Stimulated activated CD4-positive, alpha-beta T cell treated with anti-CD3 and anti-CD28 coated beads, Interleukin-4, amount 100 ng/mL, for 48 hours (primary cell): ENCODE measurements at places on chromosomes 2 and 18.

GRCh38 chr18:75393721-75394120 is 33.8 kb downstream of the SMIM21 start:
- no peak for DNase-seq

DNA sequence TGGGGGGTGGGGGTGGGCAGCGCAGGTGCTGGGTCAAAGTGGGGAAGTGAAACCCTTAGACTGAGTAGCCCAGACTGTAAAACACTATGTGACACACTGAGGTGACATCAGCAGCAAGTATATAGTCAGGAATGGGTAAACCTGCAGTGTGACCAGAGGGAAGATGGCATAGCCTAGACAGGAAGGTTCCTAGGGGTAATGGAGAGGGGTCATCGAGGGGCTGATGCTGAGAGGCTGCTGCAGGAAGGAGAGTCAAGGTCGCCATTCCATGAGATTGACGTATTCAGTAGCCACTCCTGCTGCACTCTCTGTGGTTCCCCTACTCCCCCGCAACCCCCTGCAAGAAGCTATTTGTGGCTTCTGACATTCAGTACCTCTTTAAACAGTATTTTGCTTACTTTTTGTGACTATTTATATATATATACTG is 111.7 kb downstream of the CHST9 start:
- no peak for DNase-seq

GRCh38 chr2:19250906-19251305 is 107.5 kb downstream of the OSR1 start:
- DNase-seq: no peak

GRCh38 chr18:36187193-36187825 is at the start of gene MOCOS:
MOCOS (plus strand) TSS chr18:36187497; CDS start chr18:36187540, 43 bp downstream.
- DNase-seq: peak; percentile 16

GRCh38 chr2:228378696-228379425 is 197.4 kb upstream of the SPHKAP start:
- no peak for DNase-seq

DNA sequence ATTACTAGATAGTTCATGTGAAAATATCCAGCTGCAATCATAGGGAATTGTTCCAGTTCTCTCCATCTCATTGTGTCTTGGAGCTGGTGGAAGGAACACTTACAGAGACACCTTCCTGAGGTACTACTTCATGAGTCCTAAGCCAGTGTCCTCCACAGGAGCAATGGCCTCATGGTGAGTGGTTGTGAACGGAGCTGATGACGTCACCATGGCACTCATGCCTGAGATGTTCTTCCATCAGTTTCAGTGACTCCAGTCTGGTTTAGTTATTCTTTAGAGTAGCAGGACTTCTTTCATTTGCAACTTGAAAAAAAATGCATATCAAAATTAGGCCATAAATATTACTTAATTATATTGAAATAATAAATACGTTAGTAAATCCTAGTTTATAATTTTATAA is 418.6 kb downstream of the ZNF521 start:
- DNase-seq: no peak

DNA sequence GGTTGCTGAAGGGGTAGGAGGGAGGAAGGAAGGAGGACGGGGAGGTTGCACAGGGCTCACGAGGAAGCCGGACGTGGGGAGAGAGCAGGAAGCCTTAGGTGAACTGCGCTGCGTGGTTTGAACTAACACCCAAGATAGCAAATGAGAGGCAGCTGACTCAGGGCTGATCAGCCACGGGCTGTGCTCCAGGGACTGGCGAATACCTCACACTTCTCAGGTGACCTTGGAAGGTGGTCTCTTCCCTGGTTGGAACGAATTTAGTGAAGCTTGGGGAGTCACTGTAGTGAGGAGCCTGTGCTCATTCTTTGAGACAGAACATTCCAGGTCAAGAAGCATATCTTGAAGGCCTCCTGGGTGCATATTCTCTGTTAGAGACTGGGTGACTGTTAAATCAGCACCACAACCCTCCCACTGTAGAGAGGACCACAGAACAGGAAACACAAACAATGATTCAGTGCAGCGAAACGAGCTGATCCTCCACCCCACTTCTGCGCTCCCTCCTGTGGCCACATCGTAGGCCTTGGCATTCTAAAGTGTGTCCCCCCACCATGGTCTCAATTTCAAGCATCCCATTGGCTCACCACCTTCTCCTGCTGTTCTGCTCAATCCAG is 33.8 kb downstream of the TOGARAM2 start:
- DNase-seq: peak; percentile 60

DNA sequence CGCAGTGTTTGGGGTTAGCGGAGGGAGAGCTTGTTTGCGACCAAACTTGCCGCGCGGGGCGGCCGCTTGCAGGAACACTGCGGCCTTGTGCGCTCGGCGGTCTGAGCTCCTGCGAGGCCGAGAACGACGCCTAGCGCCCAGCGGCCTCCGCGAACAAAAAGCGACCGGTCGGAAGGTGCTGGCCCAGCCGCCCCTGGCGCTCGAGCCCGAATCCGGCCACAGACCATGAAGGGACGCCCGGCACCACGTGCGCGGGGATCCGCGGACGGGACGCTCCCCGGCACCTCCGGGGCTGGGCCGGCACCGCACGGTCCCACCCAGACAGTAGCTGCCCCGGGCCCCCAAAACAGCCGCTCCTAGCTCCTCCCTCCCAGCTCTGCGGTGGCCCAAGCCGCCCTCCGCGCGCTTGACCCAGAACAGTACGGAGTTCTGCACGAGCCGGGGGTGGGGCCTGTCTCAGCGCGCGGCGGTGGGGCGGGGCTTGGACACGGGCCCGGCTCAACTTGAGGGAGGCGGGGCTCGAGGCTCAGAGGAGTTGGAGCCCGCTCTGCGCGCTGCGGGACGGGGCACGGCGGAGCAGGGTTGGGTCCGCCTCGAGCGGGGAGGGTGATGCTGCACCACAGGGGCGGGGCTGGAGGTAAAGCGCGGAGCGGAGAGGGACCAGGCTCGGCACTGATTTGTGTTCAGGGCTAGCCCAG is 664 bp upstream of the IMPA2 start:
- DNase-seq: peak; percentile 95

DNA sequence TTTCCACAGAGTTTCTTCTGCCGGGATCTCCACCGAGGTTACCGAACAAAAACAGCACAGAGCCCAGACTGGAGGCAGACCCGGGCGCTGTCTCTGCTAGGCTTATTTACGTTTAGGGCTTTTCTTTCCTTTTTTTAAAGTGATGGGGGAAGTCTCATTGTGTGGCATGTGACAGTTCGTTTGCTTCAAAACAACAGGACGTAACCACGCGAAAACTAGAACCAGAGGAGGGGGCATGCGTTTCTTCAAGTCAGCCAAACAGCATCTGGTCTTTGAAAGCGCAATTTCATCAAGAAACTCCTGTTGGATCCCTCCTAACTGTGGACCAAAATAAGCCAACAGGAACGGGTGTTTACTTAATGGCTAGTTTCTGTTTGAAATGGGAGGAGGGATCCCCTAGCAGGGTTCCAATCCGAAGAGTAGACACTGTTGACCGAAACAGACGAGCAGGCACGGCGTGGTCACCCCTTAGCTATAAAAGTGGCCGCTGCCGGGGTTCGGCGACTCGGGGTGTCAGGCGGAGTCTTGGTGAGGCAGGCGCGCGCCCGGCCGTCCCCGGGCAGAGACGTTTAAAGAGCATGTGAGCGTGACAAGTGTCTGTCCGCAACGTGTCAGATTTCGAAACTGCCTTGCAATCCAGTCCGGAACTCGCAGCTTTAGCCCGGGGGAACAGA is 997 bp upstream of the TGIF1 start:
- peak; percentile 25 for DNase-seq

GRCh38 chr2:237888389-237888788 is 29.0 kb downstream of the RAMP1 start:
- no peak for DNase-seq

GRCh38 chr2:199875400-199875799 is 24.4 kb upstream of the FTCDNL1 start:
- DNase-seq: no peak

DNA sequence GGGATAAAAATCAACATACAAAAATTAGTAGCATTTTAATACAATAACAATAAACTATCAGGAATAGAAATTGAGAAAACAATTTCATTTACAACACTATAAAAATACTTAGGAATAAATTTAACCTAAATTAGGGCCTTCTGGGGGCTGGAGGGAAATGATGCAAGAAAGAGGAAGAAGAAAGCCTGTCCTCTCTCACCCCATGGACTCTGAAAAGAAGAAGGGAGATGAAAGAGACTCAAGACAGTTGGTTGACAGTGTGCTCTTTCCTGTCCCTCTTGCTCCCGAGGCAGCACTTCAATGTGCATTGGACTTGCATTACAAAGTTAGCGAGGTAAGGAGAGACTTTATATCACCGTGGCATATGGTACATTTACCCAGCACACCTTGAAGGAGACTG is 88.5 kb downstream of the VAPA start:
- DNase-seq: no peak

GRCh38 chr2:242031481-242032019 is 162.0 kb downstream of the RTP5 start:
- peak; percentile 8 for DNase-seq

DNA sequence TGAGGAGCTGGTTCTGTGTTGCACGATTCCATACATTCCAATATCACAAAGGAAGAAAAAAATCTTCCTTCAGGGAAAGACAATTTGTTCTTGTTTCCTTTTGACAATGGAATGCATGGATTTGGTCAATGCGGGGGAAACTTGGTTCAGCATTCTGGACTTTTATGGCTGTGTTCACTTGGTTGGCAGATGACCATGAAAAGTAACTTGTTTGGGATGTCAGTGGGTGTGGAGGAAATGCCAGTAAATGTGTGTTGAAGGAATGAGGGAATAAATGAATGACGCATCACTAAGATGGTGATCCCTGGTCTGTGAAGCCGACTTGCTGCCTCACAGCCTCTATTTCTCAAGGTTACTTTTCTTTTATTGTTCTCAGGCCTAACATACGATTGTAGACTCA is 53.7 kb downstream of the THUMPD2 start:
- no peak for DNase-seq

- peak; percentile 26 for DNase-seq
Observed at GRCh38 chr2:65366595-65367125, 65.7 kb downstream of the SPRED2 start.

DNA sequence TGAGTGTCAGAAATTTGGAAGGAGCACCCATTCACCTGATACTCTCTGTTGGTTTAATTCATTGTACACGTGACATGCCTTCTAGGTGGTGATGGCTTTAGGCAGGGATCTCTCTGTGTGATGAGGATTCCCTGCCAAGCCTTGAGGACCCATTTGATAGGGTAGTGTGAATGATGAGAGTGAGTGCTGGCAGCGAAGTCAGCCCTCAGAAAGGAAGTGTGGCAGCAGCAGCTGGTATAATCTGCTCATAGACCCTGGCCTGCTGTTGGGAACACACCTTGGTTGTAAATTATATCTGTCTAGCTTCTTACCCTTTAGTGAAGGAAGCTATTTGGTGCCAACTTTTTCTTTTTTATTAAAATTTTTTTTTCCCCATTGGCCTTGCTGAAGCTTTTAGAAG is 164.5 kb downstream of the HAUS1 start:
- no peak for DNase-seq

GRCh38 chr2:69175790-69176715 is 163.1 kb downstream of the ANTXR1 start:
- DNase-seq: no peak

DNA sequence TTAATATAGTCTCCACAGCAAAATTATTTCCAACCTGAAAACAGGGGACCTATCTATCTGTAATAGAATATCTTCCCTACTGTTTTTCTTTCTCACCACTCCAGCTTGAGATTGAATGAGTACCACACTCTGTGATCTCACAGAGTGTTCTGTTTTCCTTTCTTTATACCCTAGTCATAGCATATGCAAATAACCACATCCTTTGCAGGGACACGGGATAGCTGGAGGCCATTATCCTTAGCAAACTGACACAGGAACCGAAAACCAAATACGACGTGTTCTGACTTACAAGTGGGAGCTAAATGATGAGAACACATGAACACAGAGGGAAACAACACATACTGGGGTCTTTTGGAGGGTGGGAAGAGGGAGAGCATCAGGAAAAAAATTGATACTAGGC is 224.7 kb downstream of the SLC8A1 start:
- no peak for DNase-seq

GRCh38 chr2:157420771-157421323 is 23.0 kb downstream of the CYTIP start:
- no peak for DNase-seq

- no peak for DNase-seq
Observed at GRCh38 chr2:239584986-239585385, 184.2 kb upstream of the HDAC4 start.

DNA sequence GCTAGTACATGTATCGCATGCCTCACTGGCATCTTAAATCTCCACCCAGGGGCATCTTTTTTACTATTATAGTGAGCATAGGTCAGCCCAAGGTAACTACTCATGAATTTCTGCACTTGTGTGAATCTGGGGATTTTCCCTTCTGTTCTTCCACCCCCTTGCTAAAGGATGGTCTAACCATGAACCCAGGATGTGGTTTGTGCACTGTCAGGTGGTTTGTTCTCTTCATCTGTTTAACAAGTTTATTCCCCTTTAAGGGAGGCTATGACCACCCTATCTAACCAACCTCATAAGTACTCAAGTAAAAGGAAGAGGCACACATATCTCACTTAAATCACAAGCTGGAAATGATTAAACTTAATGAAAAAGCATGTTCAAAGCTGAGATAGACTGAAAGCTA is 243.0 kb downstream of the RPRM start:
- DNase-seq: no peak

GRCh38 chr2:220043990-220044335 is 416.5 kb downstream of the SLC4A3 start:
- DNase-seq: no peak

DNA sequence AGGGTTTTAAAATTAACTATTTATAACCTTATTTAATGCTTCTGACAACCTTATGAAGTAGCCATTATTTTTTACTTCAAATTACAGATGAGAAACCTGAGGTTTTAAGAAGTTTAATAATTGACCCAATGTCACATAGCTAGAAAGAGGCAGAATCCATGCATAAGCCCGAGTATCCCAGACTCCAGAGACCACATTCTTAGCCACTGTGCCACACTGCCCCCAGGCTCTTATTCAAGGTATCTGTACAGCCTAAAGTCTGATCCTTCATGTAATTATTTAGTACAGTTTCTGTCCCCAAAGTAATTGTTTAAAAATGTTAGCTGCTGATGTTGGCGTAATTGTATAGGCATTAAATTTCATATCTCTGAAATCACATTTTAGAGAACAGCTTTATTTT is 124.7 kb upstream of the LRRTM1 start:
- no peak for DNase-seq

- no peak for DNase-seq
Observed at GRCh38 chr18:10170375-10170774, 256.6 kb downstream of the VAPA start.

GRCh38 chr2:24491542-24492420 is 727 bp downstream of the NCOA1 start:
- DNase-seq: peak; percentile 18
